Activated CD8-positive, alpha-beta memory T cell treated with anti-CD3 and anti-CD28 coated beads for 1 hour (primary cell): ENCODE measurements at places on chromosomes 2 and 18.

DNA sequence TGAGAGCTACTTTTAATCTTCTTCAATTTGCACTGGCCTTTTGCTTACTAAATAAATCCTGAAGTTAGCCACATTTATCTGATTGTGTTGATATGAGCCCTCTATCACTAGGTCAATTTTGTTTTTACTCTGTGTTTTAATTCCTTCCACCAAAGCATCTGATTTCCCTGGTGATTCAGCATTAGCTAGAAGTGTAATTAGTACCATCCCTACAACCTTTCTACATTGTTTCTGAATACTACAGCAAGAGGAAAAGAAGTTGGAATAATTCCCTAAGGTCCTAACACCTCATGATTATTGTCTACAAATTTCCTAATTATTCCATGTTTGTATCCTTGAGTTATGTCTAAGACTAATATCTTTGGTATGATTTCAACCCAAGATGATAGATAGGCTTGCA, 1093.6 kb downstream of the SUCLG1 start:
- DNase-seq, result no peak

DNA sequence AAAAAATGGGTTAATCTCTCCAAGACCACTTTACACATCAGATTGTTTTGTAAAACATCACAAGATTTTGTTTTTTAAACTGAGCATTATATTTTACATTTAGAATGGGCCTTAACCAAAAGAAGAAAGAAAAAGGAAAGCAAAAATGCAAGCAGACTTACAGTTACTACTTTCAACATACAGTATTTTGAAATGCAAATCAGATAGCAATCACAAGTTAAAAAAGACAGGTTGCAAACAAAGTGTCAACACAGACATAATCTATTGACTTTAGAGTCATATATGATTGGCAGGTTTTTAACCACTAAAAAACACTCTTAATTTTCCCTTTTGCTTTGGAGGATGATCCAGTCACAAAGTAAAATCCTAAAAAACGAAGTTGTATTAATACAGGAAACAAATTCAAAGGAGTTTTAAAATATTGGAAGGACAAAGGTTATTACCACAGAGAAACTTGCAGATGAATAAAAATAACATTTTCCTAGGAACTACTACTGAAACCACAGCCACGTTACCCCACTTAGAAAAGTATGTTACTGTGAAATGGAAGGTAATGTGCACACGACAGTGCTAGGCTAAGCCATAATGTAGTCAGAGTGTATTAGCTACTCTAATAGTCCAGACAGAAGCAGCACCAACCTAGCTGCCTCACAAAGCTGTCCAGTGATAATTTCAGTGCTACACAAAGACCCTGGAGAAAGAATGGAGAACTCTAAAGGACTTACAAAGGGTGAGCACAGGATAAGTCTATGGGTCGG, 22.9 kb downstream of the DARS1 start:
- DNase-seq, result no peak

GRCh38 chr2:157625296-157625695, 3.4 kb downstream of the ACVR1C start:
- no peak for DNase-seq

- DNase-seq, result no peak
Measured at GRCh38 chr18:76685860-76686259, 136.5 kb upstream of the ZNF236 start.

- no peak for DNase-seq
Measured at GRCh38 chr2:84830095-84830494, 50.8 kb downstream of the TRABD2A start.

GRCh38 chr2:132936261-132936660, 266.3 kb upstream of the LYPD1 start:
- no peak for DNase-seq
